Fibroblast of skin of left biceps (primary cell): ENCODE measurements at places on chromosomes 6 and 20.

DNA sequence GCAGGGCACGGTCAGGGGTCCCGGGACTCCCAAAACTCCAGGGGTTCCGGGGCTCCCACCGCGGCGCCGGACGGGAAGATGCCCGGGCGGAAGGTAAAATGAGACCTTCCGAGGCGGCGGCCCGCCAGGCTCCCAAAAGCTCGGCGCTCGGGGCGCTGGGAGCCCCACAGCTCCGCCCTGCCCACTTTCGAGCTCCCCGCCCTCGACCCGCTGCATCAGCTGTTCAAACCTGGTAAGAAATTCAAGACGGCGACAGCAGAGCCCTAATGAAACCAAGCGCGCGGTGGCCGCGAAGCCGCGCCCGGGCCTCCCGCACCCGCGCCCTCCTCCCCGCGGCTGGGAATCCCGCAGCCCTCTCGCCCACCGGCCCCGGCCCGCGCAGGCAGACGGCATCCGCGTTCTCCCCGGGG, 369 bp downstream of the SLC4A11 start:
- DNase-seq = no peak

DNA sequence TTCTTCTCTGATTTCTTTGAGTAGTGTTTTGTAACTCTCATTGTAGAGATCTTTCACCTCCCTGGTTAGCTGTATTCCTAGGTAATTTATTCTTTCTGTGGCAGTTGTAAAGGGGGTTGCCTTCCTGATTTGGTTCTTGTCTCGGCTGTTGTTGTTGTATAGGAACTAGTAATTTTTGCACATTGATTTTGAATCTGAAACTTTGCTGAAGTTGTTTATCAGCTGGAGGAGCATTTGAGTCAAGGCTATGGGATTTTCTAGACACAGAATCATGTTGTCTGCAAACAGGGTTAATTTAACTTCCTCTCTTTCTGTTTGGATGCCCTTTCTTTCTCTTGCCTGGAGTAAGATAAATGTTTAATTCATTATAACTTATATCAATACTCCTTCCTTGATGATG, 86.4 kb downstream of the OLIG3 start:
- no peak for DNase-seq

GRCh38 chr6:41072836-41073202, at the start of gene NFYA:
NFYA (plus strand) TSS chr6:41072974; CDS start chr6:41079090, 6,116 bp downstream.
- DNase-seq = no peak

DNA sequence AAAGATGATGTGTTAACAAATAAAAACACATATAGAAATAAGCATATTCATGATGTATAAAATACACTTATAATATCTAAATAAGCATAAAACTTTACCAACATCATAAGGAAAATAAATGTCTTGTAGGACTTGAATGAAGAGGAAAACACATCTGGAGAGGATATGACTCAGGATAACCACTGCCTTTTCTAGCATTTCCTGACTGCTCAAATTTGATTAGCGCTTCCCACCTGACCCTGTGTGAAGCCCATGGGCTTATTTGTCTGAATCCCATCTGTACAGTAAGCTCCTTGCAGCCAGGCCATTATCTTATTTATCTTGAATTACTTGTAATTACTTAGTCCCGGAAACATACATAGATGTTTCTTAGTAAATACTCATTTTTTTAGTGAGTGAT, 608.6 kb downstream of the COL12A1 start:
- DNase-seq = no peak

- DNase-seq = no peak
Measured at GRCh38 chr6:106820412-106820852, 154.1 kb downstream of the CD24 start.

DNA sequence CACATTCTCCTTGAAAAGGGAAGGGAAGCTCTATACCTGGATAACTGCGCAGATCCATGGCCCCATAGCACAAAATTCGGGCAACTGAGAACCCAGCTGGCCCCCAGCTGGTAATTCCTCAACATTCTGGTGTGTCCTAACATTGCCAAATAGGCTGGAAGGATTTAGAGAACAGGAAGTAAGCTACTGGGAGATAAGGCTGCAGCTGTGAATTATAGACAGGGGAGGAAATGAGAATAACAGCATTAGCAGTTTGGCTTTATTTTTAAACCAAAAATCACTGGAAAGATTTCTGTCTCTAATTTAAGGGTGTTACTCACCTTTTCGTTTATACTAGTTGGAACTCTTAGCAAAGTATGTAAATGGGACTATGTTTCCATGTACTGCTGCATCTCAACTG, 97.2 kb downstream of the TULP4 start:
- peak; percentile 39 for DNase-seq

DNA sequence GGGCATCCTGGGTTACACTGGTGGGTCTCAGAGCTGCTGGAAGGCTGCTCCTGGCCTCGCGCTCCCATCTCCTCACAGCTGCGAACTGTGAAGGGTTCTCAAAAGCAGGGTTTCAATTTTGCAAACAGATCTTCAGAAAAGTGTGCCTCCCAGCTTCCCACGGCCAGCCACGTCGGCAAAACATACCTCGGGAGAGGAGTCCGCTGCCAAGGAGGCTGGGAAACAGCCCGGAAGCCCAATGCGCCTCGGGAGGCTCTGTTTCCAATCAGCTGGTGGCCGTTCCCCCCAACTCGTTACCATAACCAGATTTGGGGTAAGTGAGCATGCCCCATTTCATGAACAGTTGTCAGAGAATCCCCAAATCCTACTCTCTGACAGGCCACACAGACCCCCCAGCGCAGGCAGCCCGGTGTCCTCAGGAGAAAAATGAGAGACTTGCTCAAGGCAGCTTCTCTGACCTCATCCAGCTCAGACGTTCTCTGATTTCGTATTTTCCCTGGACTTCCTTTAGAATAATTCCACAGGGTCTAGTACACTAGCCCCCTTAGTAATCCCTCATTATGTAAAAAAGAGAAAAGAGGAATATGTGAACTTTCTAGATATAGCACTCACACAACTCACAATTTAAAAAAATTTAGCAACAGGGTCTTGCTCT, 98.4 kb downstream of the SNX5 start:
- DNase-seq = no peak

DNA sequence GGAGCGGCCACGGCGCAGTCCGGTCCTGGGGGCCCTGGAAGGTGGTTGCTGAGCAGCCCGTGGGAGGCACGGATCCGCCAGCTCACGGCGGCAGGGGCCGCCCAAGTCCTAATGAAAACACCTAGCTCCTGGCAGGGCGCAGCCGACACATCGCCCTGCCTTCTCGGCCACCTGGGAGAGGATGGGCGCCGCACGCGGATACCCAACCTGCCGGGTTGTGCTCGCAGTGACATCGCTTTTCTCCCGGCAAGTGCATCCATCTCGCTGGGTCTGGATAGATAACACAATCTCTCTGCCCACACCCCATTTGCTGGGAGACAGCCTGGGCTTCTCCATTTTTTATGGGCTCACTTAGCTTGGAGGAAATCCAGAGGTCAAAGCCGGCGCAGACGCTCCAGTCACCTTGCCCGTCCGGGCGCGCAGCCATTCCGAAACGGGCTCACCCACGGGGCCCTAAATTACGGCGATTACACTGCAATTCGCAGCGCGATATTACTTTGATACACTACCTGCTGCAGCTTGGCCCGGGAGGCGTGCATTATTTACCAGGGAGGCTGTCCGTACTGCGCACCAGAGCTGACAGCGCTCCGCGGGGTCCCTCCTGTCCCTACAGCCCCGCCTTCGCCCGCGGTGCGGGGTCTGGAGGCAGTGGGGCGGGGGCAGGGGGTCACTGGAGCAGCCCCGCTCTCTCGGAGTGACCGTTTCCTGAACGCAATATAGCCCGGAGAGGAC, 36.2 kb upstream of the CCDC167 start:
- DNase-seq = no peak

DNA sequence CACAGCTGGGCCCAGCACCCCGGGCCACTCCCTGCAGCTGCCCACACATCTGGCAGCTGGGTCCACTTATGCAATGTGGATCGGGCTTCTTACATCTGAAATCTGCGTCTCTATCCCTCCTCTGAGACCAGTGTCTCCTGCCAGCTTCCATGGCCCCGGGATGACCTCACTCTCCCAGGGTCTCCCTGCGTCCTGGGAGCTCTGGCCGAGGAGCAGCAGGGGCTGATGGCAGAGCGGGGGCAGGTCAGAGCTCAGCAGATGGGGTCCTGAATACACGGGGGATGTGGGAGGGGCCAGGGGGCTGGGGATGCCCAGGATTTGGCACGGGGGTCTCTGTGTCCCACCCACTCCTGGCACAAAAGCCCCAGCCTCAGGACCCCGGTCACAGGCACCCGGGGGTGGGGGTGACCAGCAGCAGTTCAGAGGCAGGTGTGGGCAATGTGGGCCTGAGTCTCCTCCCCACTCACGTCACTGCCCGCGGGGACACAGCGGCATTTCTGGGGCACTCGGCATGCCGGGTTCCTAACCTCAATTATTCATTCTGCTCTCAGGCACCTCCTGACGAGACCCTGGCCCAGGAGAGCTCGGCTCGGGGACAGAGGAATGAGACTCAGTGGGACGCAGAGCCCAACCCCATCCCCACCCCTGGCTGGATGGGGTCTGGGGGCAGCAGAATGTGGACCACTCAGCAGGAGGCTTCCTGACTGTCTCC, 16.4 kb downstream of the CHRNA4 start:
- DNase-seq = no peak

GRCh38 chr20:16517946-16518783, 55.1 kb downstream of the KIF16B start:
- DNase-seq = no peak

DNA sequence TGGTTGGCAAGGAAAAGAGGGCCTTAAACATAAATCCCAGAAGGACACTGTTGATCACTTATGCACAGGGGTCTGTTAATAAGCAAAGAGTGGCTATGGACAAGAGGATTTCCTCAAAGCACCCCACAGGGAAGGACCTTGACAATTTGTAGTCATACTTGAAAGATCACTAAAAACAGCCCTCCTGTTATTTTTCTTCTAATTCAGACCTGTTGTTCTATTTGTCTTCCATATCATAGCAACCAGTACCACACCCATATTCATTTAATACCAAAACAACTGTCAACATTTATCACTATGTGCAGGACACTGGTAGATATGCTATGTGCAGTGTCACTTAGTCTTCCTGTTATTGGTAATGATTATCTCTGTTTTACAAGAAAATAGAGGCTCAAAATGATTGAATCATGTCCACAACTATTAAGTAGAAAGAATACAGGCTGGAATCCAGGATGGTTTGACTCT, 3.2 kb upstream of the DYNLRB1 start:
- DNase-seq = no peak

DNA sequence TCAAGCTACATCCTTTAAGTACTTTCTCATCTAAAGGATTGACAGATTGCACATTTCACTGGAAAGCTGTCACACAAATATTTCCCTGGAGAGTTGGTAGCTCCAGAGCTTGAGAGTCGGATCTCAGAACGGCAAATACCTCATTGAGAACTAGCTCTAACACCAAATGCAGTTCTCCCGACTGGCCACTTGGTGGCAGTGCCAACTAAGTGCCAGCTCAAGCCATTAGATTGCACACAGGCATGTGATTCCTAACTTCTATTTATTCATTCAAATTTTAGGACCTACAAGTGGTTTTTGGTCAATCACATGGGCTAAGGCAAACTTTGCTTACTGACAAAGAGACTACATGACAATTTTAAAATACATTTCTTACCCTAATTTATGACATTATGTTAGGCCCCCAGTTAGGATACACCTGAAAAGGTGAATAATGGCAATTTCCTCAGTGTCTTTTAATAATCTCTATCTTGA, 7.9 kb upstream of the MCHR2 start:
- peak; percentile 28 for DNase-seq

- no peak for DNase-seq
Measured at GRCh38 chr6:89364586-89364985, 12.1 kb upstream of the UBE2J1 start.

GRCh38 chr6:67541586-67541985, 1093.5 kb upstream of the ADGRB3 start:
- no peak for DNase-seq

GRCh38 chr6:154430481-154430919, 73.9 kb upstream of the IPCEF1 start:
- DNase-seq = no peak

DNA sequence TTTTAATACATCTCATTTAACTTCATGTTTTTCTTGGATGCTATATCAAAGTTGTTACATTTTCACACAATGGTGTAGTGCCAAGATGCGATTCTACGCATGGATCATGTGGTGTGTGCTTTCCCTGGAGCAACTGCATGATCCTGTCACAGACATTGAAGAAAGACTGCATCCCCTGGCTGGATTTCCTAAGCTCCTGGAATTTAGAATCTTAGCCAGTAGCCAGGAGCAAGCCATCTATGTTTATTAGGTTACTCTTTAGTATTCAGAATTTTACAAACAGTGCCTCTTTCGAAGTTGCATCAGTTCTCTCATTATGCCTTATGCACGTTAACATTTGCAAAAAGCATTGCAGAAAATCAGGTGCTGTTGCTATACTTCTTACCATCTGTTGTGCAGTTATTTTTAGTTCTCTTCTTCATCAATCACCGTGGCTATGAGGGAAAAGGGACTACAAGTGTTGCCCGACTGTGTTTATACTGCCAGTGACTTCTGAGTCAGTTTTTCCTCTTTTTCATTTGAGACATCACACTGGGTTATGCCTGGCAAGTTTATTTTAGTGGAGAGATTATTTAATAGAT, 584.2 kb downstream of the BCKDHB start:
- DNase-seq = no peak

GRCh38 chr6:141550471-141550870, 582.3 kb upstream of the GJE1 start:
- no peak for DNase-seq
